ENCODE measurements at places on chromosomes 7 and 10.

GRCh38 chr7:50305583-50306493, 1.3 kb downstream of the IKZF1 start:
- DNase-seq, result no peak

- DNase-seq, result no peak
These were observed 65.2 kb downstream of the AOAH start for GRCh38 chr7:36659172-36659516.

- no peak for DNase-seq
These were observed 5.6 kb downstream of the SUFU start for GRCh38 chr10:102509387-102509786.

- no peak for DNase-seq
These were observed 75.2 kb upstream of the ANLN start for GRCh38 chr7:36314491-36314890.

- DNase-seq, result no peak
These were observed 12.8 kb downstream of the CFTR start for GRCh38 chr7:117492649-117493048.

DNA sequence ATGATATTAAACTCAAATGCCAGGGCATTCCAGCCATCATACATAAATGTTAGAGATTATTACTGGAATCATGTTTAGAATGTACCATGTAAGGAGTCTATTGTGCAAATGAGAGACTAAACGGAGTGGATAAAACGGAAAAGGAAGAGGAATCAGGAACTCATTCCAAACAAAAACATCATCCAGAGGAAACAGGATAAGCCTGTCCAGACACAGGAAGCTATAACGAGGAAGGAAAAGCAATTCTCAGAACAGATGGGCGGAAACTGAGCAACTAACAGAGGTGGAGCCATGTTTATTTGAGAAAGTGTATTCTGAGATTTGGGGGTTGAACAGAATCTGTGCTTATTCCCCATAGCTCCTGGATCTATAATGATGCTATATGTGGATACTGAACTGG, 52.3 kb upstream of the TRIM24 start:
- DNase-seq, result no peak

- no peak for DNase-seq
These were observed 55.4 kb upstream of the SEC61G start for GRCh38 chr7:54814401-54814800.

GRCh38 chr7:90797596-90797995, 201.5 kb downstream of the CDK14 start:
- DNase-seq, result no peak

GRCh38 chr7:845091-845490, 12.8 kb downstream of the SUN1 start:
- DNase-seq, result no peak

DNA sequence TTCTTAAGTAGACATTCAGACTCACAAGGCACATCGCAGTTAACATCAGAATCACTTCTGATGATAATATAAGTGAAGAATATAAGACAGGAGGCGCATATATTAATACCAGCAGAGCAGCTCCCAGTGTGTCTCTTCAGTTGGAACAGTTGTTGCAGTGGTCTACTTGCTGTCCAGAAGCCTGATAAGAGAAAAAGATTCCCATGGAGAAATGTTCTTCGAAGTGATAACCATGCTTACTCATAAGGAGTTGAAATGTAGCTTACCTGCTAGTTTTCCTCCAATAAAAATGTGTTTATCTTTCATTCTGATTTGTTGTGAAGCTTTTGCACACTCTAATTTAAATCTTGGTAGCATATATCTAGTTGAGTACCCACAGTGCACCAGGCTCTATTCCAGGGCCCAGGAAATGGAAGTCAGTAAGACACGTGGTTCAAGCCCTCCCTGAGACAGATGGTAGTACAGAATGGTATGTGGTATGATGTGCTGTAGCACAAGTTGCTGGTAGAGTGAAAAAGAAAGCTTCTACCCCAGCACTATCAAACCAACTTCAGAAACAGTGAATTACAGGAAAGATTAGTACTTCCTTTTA, 124.0 kb downstream of the MAPK8 start:
- DNase-seq, result no peak

- no peak for DNase-seq
These were observed 692.7 kb downstream of the MAGI2 start for GRCh38 chr7:78760620-78761355.

DNA sequence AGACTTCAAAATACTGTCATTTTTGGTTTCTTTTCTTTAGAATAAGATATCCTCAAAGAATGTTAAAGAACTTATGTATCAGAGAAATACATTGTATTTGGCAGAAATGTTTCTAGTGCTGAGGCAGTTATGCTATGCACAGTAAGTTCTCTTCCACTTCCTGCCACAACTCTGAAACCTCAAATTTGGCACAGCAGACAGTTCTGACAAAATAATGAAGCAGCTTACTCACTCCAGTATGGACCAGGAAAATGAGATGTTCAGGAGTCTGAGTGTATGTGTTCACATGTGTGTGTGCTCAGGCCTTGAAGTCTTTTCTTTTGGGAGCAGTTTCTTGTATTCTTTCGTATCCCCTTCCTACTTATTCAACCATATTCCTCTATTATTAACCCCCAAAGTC, 197.0 kb upstream of the AGK start:
- DNase-seq, result no peak

GRCh38 chr7:99459087-99459486, 6.9 kb downstream of the ATP5MF start:
- peak; percentile 46 for DNase-seq

- DNase-seq, result no peak
These were observed 3.5 kb upstream of the SCIN start for GRCh38 chr7:12567015-12567414.

DNA sequence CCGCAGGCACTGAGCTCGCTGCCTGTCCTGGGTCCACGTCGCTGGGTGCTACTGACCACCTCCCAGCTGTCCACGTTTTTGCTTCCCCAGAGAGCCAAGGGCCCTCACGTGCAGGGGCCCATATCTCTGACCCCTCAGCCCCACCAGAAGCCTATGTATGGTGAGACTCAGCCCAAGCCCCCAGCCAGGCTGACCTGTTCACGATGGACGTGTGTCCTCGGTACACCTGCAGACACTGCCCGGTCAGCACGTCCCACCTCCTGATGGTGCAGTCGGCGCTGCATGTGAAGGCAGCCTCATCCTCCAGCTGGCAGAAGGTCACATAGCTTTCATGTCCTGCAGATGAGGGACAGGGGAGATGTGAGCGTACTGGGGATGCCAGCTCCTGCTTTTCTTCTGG, 9.9 kb downstream of the WDR86 start:
- no peak for DNase-seq

DNA sequence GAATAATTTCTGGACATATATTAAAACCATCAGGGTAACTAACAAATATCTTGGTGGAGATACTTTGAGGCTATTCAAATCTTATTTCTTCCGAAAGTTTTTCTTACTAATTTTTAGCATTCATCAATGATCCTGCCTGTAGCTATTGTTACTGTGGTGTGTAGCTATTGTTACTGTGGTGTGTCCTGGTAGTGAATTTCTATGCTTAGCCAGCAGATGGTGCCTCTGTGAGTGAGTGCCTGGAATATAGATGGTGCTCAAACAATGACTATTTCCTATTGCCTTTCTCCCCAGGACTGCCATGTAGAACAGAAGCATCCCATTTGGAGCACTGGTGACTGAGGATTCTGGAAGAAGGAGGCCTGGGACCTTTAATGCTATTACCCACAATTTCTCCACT, 245.7 kb downstream of the CCSER2 start:
- no peak for DNase-seq

GRCh38 chr10:63718421-63718820, 197.2 kb downstream of the REEP3 start:
- DNase-seq, result no peak

DNA sequence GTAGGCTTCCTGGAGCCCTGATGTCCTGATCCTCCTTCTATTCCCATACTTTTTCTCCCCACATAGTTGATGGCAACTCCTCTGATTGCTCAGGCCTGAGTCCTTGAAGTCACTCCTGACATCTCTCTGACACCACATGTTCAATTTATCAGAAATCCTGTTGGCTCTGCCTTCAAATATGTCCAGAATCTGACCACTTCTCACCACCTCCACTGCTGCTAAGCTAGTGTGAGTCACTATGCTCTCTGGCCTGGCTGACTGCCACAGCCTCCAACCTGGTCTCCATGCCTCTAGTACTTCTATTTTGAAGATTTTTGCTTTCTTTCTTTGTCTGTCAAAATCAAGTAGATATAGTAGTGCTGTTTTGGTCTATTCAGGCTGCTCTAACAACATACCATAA, 53.0 kb downstream of the TMEM229A start:
- no peak for DNase-seq

DNA sequence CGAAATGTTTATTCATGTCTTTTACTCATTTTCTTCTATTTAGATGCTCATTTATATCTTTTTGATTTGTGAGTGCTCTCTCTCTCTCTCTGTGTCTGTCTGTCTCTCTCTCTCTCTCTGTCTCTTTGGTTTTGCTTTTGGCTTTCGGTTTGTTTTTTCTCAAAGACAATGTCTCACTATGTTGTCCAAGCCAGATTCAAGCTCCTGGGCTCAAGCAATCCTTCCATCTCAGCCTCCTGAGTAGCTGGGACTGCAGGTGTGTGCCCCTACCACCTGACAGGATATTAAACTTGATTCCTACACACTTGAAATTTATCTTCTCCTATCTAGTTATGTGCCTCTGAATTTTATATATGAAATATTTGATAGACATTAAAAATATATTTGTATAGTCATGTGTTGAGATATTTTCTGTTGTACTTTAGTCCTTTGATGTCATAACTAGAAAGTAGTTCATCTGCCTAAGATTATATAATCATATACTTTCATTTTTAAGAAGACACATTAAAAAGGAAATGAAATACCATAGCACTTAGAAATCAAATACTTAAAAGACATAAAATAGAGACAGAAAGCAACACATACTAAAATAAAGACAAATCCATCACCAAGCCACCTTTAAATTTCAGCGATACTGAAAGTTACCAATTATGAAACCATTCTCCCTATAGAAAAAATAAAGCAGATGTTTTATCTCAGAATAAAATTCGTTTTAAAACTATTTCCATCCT, 68.1 kb upstream of the SFMBT2 start:
- DNase-seq, result no peak

GRCh38 chr7:157035302-157035701, 24.8 kb upstream of the MNX1 start:
- no peak for DNase-seq

GRCh38 chr10:76416642-76417041, 985.2 kb downstream of the LRMDA start:
- no peak for DNase-seq

- DNase-seq, result no peak
These were observed 37.1 kb downstream of the SMURF1 start for GRCh38 chr7:99106821-99107241.

GRCh38 chr10:43234471-43235041, 32.3 kb downstream of the RASGEF1A start:
- DNase-seq, result peak; percentile 2

- no peak for DNase-seq
These were observed 624.6 kb downstream of the CALN1 start for GRCh38 chr7:71787513-71787912.

GRCh38 chr7:98864731-98865453, 4.9 kb downstream of the TMEM130 start:
- DNase-seq, result no peak

GRCh38 chr7:30173058-30173897, 38.5 kb downstream of the MTURN start:
- DNase-seq, result peak; percentile 51

Data from WERI-Rb-1 (cell line).